ENCODE measurements at places on chromosomes 7 and 10.

- no peak for DNase-seq
Observed at GRCh38 chr7:21371360-21371759, 56.5 kb upstream of the SP4 start.

- no peak for DNase-seq
Observed at GRCh38 chr7:2209146-2209960, 23.4 kb downstream of the MAD1L1 start.

DNA sequence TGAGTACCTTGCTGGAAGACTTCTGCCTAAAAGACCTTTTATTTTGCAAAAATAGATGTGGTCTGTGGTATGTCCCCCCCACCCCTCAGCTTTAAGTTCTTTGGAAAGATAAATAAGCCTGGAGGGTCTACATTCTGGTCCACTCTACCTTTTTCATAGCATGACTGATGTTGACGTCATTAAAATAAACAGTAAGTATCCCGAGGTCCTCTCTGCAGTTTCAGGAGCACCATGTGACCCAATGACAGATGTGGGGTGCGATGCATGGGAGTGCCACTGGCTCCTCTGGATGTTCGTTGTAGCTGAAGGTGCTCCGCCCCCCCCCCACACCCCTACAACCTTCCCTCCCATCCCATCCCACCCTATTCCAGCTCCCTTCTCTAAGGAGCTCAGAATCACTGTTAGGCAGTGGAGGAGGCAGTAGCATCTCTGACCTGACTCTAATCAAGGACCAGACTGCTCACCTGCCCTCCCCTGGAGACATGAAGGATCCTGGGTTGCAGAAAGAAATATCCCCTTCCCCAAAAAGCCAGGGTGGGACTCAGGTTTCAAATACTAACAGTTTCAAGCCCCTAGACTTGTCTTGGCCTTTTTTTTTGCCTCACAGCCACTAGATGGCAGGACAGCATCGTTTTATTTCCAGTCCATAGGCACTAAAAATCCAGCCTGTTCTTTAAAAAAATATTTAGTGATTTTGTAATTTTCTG, 25.1 kb downstream of the CASP7 start:
- no peak for DNase-seq

- DNase-seq: no peak
Observed at GRCh38 chr10:33416209-33416608, 81.7 kb upstream of the NRP1 start.

DNA sequence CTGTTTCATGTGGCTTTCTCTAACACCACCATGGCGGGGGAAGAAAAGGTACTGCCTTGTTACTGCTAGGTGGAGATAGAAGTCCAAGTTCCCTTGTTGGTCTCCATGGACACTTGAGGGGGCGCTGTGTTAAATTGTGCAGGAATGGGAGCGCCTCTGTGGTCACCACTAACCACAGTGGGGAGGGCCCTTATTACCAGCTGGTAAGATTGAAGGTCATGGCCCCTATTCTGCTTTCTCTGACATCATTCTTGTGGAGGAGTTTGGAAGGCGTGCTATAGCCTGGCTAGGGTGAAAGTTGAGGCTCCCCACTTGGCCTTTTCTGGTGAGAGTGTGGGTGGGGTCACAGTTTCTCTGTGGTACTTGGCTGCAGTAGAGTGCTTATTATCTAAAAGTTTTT, 14.9 kb upstream of the MXI1 start:
- DNase-seq: peak; percentile 70

DNA sequence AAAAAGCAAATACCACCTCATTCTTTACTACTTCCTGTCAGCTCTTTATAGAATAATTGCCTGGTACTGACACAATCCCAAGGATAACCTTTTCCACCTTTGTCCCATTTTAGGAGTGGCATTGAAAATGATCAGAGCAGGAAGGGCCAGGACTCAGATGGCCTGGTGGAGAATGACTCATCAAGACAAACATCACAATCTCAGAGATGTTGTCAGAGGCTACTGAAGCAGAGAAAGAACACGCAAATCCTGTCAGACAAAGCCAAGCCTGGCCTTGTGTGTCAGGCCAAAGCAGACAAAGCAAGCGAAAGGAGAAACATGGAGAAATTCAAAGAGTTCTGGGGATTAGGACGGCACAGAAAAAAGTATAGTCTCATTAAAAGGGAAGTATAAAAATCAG, 40.9 kb downstream of the NSUN6 start:
- DNase-seq: no peak

- no peak for DNase-seq
Observed at GRCh38 chr10:114172216-114172615, 1.8 kb downstream of the CCDC186 start.

DNA sequence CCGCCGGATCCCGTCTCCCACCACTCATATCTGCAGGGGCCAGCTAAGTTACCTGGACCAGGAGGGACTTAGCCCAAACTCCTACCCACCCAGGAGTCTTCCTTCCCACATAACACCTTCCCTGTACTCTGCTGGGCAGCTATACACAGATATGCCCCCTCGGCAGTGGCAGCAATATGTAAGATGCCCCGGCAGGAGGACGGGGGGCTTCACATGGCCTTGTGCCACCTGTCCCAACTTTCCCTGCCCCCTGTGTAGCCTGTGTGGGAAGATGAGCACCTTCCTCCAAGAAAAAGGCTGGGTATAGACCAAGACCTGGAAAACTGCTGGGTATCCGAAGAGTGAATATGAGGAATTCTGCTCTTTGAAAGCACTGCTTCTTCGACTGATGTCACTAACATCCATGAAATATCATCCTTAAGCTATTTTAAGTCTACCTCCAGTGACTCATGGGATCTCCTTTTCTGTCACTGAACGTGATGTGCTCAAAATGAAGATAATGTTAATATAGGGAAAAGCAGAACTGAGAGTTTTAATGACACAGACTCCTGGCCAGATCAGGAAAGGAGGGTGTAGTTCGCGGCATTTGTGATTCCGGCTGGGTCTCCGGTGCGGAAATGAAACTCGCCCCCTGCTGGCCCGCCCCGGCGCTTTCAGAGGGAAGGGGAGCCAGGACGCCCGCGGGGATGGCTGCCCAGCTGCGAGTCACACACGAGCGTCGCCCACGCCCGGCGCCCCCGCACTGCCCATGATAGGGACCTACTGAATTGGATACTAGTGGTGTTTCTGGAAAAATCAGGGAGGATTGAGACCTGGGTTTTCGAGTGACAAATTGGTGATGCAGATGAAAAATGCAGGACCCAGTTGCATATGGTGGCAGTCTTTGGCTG, 256.9 kb upstream of the NFE2L3 start:
- peak; percentile 93 for DNase-seq

GRCh38 chr7:45259966-45260646, 102.5 kb downstream of the RAMP3 start:
- DNase-seq: no peak

GRCh38 chr7:36527549-36527913, 137.9 kb downstream of the ANLN start:
- DNase-seq: no peak

GRCh38 chr7:133781486-133782090, 345.6 kb upstream of the LRGUK start:
- DNase-seq: no peak

DNA sequence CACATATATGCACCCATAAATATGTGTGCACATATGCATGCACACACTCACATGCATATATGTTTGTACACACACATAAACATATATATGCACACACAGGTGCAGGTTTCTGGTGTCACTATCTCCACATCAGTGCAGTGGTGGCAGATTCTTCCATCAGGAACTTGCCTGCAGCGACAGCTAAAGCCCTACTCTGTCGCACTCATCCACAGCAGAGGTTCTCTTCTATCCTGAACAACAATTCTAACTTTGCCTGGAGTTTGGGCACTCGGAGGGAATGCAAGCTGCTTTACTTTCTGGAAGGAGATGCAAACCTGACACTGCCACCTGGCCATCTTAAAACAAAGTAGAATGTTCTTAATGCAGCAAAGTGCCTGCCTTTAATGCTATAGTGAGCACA, 745.8 kb downstream of the GRID1 start:
- no peak for DNase-seq

DNA sequence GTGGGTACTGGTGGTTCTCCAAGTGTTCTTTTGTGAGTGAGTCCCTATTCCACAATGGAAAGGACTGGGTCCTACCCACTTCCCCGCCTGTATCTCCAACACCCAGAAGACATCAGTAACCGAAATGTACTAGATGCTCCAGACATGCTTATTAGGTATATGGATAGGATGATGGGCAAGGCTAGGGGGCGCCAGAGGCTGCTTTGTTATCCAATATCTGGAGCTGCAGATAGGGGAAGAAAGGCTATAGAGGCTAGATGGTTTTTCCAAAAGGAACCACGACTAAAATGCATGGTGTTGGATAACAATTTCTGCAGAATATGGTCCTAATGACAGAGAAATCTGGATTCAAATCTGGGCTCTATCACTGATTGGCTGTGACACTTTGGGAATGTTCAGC, 56.2 kb upstream of the TM9SF3 start:
- DNase-seq: no peak

DNA sequence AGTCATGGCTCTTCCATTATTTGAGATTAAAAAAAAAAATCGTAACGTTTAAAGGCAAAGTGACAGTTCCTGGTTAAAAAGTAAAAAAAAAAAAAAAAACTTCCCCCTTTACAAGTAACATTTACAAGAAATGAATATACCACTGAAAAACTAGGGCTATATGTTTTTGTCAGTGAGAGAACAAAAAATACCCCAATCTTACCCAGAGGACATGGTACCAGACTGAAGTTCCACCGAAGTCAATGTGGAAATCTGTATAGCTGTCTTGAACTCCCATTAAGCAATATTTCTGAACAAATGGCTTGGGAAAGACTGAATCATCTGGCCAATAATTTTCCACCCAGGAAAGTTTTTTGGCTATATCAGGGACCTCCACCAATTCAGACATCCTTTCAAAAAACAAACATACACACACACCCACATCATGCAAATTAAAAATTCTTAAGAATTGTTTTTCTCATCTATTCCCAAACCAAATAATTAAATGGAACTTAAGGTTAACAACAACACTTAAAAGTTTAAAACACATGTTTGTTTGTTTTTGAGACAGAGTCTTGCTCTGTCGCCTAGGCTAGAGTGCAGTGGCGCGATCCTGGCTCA, 50.2 kb downstream of the KDM7A start:
- DNase-seq: no peak

GRCh38 chr7:28986765-28987110, 28.6 kb upstream of the TRIL start:
- peak; percentile 88 for DNase-seq

- DNase-seq: no peak
Observed at GRCh38 chr10:79034271-79034876, 34.4 kb upstream of the ZMIZ1 start.

DNA sequence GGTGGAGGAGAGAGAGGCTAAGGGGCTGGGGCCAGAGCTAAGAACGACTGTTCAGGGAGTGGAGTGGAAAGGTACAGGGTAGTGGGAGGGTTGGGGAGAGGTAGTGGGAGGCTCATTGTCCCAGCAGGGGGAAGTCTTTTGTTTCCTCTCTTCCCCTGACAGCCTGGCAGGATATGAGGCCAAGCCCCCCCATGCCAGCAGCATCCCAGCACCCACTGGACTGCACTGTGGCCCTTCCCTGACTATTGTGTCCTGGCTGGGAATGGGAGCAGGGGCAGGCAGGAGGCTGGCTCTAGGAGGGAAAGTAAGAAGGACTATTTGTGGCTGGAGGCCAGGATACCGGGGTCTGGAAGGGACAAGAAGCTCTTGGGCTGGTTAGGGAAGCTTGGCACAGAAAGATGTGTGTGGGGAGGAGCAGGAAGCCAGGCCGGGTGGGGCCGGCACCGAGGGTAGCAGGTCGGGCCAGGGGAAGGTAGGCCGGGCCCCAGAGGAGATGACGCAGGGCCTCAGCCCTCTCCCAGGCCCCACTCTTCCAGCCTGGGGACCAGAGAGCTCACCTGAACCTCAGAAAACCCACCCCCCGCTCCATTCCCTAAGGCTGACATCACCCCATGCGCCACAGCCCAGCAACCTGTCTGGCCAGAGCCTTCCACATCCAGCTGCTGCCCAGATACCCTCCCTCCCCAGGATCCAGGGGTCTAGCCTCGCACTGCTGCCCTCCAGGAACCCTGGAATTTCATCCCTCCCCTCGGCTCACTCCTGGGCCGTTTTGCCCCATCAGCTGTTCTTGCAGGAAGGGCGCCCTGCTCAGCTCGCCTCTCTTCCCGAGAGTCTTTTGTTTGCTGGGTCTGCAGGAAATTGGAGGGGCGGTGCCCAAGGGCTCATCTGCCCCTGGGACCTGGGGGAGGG, 8.8 kb upstream of the EPHB4 start:
- no peak for DNase-seq

DNA sequence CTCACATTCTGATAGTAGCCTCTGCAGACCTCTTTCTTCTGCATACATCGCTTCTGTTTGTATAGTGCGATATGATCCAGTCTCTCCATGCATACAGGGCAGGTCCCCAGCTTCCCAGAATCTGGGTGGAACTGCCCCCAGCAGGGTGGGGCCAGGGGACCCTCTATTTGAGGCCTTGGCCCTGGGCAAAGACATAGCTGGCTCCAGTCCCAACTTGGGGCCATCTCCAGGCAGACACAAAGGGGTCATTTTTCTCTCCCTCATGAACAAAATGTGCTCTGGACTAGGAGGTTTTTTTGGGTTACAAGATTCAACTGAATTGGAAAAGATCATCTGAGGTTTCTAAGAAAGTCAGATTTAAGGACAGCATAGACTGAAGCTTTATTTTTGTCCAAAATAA, 21.1 kb upstream of the HSPA12A start:
- no peak for DNase-seq

DNA sequence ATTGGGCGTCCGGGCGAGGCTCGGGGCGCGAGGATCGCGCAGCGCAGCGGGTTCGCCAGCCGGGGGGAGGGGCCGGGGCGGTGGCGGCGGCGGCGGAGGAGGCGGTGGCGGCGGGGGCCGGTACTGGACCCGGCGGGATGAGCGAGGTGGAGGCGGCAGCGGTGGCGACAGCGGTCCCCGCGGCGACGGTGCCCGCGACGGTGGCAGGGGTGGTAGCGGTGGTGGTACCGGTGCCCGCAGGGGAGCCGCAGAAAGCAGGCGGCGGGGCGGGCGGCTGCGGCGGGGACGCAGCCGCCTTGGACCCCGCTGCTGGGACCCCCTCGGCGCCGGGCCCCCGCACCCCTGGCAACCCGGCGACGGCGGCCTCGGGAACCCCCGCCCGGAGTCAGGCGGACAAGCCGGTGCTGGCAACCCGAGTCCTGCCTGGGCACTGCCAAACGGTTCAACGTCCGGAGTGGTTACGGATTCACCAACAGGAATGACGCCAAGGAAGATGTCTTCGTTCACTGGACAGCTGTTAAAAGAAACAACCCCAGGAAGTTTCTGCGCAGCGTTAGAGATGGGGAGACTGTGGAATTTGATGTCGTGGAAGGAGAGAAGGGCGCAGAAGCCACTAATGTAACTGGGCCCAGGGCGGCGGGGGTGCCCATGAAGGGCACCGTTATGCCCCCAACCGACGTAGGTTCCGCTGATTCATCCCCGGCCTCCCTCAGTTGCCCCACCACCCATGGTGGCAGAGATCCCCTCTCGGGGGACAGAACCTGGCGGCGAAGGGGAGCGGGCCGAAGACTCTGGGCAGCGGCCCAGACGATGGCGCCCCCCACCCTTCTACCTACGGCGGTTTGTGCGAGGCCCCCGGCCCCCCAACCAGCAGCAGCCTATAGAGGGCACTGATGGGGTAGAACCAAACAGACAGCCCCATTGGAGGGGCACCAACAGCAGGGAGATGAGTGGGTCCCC, 100.3 kb upstream of the CPXM2 start:
- peak; percentile 77 for DNase-seq

- no peak for DNase-seq
Observed at GRCh38 chr7:155808549-155809331, 3.5 kb downstream of the SHH start.

Measured in esophagus muscularis mucosa (tissue), 4 donors.